ENCODE measurements at places on chromosomes 2 and 18.

DNA sequence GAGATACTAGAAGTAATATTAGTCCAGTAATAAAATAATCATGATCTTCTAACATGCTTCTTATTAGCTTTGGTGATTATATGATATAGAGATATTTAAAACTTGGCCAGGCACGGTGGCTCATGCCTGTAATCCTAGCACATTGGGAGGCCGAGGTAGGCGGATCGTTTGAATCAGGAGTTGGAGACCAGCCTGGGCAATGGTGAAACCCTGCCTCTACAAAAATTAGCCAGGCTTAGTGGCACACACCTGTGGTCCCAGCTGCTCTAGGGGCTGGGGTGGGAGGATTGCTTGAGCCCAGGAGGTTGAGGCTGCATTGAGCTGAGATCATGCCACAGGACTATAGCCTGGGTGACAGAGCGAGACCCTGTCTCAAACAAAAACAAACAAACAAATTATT lies 87.0 kb downstream of the WDR7 start:
- no peak for DNase-seq

- no peak for DNase-seq
Measured at GRCh38 chr2:67918471-67918870, 144.3 kb downstream of the C1D start.

GRCh38 chr2:85852937-85853498 lies 35.8 kb downstream of the ST3GAL5 start:
- no peak for DNase-seq

GRCh38 chr2:142586693-142587580 lies 290.5 kb upstream of the KYNU start:
- DNase-seq = no peak

Data from NCI-H146 (cell line).